HT1080 (cell line): ENCODE measurements at places on chromosomes 4 and X.
A peak's percentile ranks its signal among the peaks of the same experiment; 100 is the strongest.

GRCh38 chr4:104743215-104743653 is 248.5 kb upstream of the CXXC4 start:
- DNase-seq = no peak

DNA sequence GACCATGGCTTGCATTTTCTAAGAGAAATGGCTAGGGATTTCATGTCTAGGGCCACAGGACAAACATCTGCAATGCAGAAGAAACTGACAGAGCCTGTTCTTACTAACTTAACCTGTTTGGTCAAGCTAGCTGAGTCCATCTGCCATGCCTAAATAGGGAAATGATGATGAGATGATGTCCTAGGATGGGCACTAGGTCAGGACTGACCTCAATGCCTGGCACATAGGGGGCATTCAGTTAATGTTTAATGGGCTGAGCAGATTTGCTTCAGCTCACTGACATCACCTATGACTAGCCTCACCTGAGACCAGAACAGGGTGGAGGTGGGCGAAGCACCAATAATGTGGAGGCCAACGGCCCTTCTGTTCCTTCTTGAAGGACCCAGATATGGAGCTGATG is 174.2 kb upstream of the SCML1 start:
- DNase-seq = no peak

- peak; percentile 20 for DNase-seq
Measured at GRCh38 chrX:68183612-68184214, 249.6 kb downstream of the OPHN1 start.

DNA sequence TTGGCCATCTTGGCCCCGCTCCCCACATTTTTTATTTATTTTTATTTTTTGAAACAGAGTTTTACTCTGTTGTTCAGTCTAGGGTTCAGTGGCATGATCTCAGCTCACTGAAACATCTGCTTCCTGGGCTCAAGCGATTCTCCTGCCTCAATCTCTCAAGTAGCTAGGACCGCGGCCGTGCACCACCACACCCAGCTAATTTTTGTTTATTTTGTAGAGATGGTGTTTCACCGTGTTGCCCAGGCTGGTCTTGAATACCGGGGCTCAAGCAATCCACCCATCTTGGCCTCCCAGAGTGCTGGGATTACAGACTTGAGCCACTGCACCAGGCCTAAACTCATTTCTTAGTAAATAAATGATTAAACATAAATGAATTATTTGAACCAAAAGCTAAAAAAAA is 322.0 kb upstream of the LCORL start:
- no peak for DNase-seq

GRCh38 chr4:149166876-149167275 is 648.8 kb downstream of the IQCM start:
- no peak for DNase-seq

DNA sequence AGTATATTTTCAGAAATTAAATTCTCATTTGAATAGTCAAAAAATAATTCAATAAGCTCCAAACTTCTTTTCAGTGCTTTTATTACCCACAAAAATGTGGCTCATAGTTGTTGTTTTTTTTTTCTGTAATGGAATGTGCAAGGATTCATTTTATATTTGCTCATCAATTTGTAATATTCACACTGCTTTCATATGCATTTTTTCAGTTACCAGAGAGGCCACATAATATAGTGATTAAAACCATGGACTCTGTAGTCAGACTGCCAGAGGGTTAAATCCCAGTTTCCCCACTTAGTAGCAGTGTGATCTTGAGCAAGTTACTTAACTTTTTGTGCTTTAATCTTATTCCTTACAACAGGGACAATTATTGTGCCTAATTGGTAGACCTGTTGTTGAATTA is 64.5 kb downstream of the FAM9B start:
- DNase-seq = no peak

DNA sequence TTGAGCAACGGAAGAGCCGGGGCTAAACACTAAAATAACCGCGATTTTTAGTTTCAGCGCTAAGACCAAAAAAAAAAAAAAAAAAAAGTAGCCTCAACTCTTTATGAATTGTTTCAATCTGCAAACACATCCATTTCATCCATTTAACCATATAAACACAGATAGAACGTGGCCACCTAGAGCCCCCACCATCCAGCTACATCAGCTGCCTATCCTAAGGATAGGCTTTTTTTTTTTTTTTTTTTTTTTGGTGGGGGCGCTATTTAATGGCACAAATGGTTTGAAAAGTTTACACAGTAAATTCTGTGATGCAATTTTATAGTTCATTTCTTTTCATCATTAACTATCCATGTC is 492 bp upstream of the HDAC8 start:
- DNase-seq = no peak

DNA sequence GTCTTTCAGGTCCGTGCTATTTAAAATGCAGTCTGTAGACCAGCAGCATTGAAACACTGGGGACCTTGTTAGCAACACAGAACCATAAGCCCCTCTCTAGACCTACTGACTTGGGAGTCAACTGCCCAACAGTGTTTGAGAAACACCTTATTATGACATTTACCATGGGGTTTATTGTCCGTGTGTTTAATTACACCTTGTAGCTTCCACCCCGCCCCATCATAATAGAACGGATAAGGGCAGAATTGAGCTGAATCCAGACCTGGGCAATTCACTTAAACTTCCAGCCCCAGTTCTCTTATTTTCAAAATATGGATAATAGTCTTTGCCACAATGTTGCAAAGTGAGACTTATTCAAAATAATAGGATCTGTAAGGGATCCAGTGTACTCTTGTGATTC is 30.6 kb upstream of the CLNK start:
- no peak for DNase-seq

DNA sequence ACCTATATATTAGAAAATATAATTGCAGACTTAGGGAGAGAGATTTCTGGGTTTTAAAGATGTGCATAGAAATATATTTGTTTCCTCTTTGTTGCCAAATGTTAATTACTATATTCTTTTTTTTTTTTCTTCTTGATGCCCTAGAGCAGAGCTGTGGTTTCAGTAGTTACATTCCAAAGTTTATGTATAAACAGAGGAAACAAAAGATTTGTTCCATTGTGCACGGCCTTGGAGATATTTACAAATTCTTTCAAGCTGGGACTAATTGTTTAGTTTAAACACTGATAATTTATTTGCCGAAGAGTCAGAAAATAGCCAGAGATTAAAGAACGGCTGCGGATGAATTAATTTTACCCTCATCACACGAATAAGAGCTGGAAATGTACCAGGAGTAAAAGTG is 85.1 kb downstream of the USP46 start:
- DNase-seq = no peak

DNA sequence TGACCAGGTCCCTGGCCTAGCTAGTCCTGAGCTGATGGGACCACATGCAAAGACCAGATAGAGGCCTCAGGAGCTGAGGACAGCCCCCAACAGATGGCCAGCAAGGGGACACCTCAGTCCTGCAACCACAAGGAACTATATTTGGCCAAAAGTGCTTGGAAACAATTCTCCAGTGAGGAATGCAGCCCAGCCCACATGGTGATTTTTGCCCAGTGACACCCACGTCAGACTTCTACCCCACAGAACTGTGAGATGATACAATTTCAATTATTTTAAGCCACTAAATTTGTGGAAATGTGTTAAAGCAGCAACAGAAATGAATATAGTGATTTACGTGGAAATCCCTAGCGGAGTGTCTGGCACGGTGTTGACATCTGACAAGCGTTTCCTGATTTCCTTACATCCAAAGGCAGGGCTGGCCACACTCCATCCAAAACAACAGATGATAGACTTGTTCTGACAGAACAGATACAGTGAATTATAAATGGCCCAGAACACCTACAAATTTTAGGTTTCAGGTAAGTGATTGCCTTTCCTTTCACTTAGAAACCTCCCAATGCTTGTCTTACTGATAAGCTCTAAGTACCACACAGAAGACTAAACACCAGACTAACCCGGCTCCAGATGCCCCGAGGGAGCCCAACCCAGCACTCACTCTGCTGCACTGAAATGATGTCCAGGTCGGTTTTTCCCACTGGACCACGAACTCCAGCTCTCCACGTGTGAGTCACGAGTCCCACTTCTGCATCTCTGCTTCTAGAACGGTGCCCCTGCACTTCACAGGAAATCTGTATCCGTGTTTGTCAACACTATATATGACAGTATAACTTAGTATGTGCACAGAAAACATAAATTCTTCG is 5.8 kb downstream of the AFAP1 start:
- DNase-seq = no peak

- DNase-seq = no peak
Measured at GRCh38 chrX:13934731-13935130, 95.0 kb downstream of the GEMIN8 start.

DNA sequence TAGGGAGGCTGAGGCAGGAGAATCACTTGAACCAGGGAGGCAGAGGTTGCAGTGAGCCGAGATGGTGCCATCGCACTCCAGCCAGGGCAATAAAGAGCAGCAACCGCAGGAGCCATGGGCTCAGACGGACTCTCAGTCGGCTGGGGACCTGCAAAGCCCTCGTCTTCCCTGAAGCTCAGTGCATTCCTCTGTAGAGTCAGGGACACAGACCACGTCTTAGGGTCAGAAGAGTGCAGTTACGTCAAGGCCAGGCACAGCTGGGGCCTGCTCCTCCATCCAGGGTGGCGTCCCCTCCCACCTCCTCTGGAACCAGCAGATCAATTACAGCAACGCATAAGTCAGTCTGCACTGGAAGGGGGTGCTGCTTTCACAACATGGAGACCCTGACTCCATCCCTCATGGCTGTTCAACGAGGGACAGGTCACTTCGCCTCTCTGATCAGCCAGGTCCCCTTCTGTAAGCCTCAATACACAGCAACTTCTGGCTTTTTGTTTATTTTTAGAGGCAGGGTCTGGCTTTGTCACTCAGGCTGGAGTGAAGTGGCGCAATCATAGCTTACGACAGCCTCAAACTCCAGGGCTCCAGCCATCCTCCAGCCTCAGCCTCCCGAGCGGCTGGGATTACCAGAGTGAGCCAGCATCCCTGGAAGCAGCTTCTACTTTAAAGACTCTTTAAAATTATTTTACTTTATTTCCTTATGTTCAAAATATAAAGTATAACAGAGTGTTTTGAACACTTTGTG is 76.4 kb downstream of the ZFYVE28 start:
- no peak for DNase-seq

DNA sequence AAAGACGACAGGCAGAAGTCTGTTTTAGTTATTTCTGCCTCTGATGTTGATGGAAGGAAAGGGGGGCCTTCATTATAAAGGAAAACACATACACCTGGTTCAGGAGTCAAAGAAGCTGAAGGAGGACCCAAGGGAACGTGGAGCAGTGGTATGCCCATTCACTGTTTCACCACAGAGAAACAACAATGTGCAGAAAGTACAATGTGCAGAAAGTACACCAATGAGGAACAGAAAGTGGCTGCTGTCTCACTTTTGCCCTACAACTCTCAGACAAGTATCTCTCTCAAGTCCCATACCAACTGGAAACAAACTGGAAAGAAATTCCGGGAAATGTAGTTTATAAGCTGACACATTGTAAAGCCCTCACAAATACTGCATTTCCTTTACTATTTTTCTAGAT is 564.5 kb downstream of the TRAM1L1 start:
- DNase-seq = no peak

GRCh38 chrX:80807606-80807991 is 2.1 kb downstream of the BRWD3 start:
- DNase-seq = no peak

- DNase-seq = no peak
Measured at GRCh38 chr4:3518511-3518880, 13.7 kb downstream of the LRPAP1 start.

GRCh38 chrX:98371994-98372393 is 1488.3 kb downstream of the RPA4 start:
- peak; percentile 8 for DNase-seq

- no peak for DNase-seq
Measured at GRCh38 chr4:185712350-185713024, 99.5 kb downstream of the SORBS2 start.

DNA sequence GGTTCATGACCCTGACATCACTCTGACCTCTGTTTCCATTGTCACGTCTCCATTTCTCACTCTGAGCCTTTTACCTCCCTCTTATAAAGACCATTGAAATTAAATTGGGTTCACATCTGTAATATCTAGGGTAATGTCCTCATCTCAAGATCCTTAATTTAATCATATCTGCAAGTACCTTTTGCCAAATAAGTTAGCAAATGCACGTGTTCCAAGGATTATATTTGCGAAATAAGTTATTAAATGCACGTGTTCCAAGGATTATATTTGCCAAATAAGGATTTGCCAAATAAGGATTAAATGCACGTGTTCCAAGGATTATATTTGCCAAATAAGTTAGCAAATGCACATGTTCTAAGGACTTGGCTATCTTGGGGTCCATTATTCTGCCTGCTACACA is 938.0 kb downstream of the NLGN4X start:
- DNase-seq = no peak

GRCh38 chr4:184444953-184445309 is 29.4 kb downstream of the IRF2 start:
- DNase-seq = no peak

GRCh38 chr4:181643466-181643865 is 599.7 kb upstream of the TENM3 start:
- no peak for DNase-seq

DNA sequence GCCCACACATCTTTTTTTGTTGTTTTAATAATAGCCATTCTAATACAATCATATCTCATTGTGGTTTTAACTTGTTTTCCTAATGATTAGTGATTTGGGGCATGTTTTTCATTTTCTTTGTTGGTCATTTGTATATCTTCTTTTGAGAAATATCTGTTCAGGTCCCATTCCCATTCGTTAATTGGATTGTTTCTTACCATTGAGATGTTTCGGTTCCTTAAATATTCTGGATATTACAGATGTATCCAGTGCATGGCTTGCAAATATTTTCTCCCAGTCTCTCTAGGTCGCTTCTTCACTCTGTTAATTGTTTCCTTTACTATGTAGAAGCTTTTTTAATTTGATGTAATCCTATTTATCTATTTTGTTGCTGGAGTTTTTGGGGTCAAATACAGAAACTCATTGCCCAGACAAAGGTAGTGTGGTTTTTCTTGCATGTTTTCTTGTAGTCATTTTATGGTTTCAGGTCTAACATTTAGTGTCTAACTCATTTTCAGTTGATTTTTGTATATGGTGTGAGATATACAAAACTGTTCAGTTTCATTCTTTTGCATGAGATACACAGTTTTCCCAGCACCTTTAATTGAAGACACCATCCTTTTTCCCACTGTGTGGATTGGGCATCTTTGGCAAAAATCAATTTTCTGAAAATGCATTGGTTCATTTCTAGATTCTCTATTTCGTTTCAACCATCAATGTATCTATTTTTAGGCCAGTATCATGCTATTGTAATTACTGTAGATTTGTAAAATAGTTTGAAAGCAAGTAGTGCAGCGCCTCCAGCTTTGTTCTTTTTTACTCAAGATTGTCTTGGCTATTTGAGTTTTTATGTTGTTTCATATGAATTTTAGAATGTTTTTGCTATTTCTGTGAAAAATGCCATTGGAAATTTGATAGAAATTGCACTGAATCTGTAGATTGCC is 195.9 kb downstream of the SCFD2 start:
- DNase-seq = no peak

- DNase-seq = no peak
Measured at GRCh38 chr4:55868581-55869090, 15.2 kb downstream of the EXOC1 start.

GRCh38 chr4:2419814-2420213 is 1.1 kb downstream of the CFAP99 start:
- no peak for DNase-seq
